ENCODE measurements at places on chromosomes 16 and 17.

DNA sequence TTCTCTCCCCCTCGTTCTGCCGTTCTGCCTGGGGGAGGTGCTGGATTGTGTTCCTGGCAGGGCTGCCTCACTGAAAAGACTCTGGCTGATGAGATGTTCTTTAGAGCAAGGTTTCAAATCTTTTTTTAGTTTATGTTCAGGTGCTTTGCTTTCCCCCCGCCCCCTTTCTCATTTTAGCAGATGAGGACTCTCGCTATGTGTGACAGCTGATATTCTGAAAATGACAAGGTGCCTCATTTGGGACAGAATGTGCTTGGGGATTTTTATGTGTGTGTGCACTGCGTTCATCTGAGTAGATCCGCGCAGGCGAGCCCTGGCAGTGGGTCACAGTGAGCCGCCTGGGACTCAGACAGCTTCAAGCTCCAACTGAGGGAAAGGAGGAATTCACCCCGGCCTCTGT, 205.9 kb downstream of the HS3ST4 start:
- no peak for DNase-seq

- no peak for DNase-seq
These were observed at the start of gene BEAN1 for GRCh38 chr16:66427036-66427860. TSS of gene BEAN1 (plus strand) at chr16:66427295. CDS start at chr16:66437677, 10,382 bp downstream.

GRCh38 chr16:10964891-10965326, 20.5 kb downstream of the CLEC16A start:
- DNase-seq: no peak

- no peak for DNase-seq
These were observed 1.4 kb upstream of the SSH2 start for GRCh38 chr17:29931231-29931932.

GRCh38 chr17:80665792-80666191, 121.2 kb downstream of the RPTOR start:
- DNase-seq: no peak

DNA sequence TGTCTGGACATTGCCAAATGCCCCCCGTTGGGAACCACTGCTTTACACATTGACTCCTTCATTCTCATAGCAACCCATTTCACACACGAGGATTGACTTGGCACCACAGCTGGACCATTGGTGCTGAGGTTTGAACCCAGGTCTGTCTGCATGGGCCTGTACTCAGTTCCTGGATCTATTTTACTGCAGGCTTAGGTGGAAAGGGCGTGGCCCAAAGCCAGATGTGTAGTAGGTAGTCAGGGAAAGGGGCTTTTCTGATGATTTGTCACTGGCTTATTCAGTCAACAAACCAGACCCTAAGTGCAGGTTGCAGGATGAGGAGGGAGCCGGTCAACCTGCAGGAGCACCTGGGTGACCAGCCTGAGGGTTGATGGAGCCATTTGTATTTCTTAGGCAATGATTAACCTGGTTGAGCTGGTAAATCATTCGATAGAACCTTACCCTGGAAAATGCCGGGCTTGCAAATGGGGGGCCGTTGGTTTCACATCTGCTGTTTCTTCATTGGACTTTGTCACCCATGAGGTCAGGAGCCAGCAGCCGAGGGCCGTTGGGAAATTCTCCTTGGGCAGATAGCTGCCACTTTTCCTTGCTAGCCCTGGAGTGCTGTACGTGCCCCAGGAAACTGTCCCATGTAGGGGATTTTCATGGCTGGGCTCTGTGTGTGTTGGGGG, 104.4 kb downstream of the CMIP start:
- DNase-seq: no peak

- DNase-seq: no peak
These were observed 154.8 kb downstream of the SALL1 start for GRCh38 chr16:50996166-50996829.

- DNase-seq: no peak
These were observed 65.2 kb downstream of the ARSG start for GRCh38 chr17:68356520-68356919.

GRCh38 chr17:76000016-76000754, 470 bp upstream of the CDK3 start:
- no peak for DNase-seq

GRCh38 chr16:56800355-56800754, 64.7 kb upstream of the SLC12A3 start:
- no peak for DNase-seq

DNA sequence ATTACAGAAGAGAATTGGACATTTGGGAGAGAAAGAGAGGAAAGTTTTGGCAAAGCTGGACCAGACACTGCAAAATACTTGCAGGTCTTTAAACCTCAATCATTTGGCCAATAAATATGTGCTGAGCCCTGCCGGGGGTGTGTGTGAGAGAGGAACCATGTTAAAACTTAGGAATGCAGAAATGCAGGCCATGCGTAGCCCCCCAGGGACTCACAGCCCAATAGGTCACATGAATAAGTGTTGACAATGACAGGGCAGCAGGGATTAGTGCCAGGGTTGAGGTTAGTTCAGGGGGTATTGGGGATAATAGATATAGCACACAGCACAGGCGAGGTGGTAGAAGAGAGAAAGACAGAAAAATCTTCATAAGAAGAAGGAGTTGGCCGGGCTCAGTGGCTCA, 113.3 kb upstream of the ADAMTS18 start:
- no peak for DNase-seq

DNA sequence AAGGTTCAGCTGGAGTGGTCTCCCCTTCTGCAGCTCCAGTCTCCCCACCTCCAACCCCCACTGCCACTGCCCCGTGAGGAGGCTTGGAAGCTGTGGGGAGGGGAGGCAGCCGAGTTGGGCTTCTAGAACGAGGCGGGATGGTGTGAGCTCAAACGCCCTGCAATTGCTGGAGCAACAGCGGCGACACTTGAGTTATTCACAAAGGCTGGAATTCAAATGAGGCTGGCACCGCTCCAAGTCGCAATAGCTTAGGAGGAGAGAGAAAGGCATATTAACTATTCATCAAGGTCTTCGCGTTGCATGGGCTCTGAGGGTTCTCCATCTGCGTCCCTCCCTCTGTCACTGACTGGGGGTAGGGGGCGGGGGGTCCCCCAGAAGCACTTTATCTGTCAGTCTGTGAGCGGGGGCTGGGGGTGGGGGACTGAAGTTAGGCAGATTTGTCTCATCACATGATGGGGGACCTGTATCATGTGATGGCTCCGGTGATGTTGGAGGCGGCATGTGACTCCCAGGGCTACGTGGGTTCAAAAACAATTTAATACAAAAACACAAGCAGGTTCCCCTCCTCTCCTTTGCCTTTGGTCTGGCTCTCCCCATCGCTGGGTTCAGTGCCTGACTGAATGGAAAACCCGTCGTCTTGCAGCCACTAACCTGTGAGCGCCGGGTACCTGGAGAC, 70.5 kb downstream of the RBBP6 start:
- no peak for DNase-seq

- no peak for DNase-seq
These were observed 116.3 kb upstream of the IRX3 start for GRCh38 chr16:54402873-54403272.

- no peak for DNase-seq
These were observed 178.0 kb upstream of the IRX6 start for GRCh38 chr16:55145771-55146603.

GRCh38 chr16:68257906-68258800, 6.2 kb upstream of the SLC7A6 start:
- no peak for DNase-seq

DNA sequence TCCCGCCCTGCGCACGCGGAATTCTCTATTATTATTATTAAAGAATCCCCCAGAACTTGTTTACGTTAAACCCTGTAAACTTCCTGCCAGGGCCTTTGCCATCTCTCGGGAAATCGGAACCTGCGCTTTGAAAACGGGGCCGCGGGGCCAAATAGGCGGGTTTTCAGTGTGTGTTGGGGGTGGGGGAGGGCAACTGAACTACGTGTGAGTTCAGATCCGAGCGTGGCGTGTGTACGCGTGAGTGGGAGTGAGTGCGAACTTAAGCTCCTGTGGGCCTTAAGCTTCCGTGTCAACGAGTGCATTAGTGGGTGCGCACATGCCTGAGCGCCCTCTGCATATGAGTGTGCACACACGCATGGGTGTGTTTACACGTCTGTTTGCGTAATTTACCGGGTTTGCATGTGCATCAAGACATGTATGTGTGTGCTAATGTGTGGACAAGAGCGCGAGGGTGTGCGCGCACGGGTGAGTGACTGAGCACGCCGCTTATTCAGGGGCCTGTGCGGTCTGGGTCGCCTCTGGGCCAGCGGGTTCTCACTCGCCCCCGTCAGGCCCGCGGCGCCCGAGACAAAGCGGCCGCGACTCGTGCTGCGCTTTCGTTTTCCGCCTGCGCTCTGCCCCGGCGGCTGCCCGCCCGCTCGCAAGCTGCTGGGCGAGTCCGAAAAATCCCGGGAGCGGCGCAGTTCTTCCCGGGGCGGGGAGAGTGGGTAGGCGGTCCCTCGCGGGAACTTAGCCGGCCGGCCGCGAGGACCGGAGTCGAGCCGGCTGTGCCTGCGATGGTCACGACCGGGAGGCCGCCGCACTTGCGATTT, 1.2 kb upstream of the FOXF1 start:
- DNase-seq: peak; percentile 10

- peak; percentile 29 for DNase-seq
These were observed 7.5 kb downstream of the UBE2Z start for GRCh38 chr17:48915459-48916282.

- DNase-seq: no peak
These were observed 555 bp downstream of the TTYH2 start for GRCh38 chr17:74213861-74214391.

DNA sequence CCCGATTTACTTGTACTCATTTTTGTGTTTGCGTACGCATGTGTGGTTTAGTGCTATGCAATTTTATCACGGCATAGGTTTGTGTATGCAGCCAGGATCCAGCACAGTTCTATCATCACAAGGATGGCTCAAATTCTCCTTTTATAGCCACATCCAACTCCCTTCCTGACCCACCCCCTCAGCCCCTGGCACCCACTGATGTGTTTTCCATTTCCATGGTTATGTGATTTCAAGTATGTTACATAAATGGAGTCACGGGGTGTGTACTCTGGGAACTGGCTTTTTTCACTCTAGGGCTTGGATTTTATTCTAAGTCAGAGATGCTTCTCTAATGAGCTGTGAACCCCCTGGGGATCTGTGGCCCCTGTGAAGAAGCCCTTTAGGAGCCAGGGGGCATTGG, 16.8 kb downstream of the IL4R start:
- DNase-seq: peak; percentile 67

GRCh38 chr17:28716740-28717577, 709 bp downstream of the RAB34 start:
- DNase-seq: no peak

GRCh38 chr16:11131706-11132105, 124.3 kb downstream of the SOCS1 start:
- no peak for DNase-seq

- no peak for DNase-seq
These were observed 14.7 kb downstream of the COPZ2 start for GRCh38 chr17:48022901-48023300.

GRCh38 chr17:15000661-15001060, 264.5 kb downstream of the PMP22 start:
- no peak for DNase-seq

DNA sequence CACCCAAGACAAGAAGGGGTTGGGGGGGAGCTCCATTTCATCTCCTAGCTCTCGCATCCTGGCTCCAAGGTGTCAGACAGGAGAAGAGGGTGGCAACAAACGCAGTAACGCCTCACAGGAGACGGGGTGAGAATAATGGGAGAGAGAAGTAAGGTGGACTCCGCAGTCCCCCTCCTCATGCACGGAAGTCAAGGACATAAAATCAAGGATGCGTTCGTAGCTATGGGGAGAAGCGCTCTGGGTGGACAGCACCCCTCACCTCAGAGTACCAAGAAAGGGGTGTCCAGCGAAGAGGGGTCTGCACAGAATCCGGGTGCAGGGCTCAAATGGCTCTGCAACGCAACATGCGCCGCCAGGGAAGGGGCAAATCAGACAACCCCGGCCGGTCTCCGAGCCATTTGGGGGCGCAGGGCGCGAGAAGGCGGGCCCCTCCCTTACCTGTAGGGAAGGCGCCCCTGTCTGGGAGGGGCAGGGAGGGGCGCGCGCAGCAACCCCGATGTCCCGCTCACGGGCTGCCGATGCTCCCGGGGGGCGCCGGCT, 555 bp downstream of the HDAC5 start:
- no peak for DNase-seq

DNA sequence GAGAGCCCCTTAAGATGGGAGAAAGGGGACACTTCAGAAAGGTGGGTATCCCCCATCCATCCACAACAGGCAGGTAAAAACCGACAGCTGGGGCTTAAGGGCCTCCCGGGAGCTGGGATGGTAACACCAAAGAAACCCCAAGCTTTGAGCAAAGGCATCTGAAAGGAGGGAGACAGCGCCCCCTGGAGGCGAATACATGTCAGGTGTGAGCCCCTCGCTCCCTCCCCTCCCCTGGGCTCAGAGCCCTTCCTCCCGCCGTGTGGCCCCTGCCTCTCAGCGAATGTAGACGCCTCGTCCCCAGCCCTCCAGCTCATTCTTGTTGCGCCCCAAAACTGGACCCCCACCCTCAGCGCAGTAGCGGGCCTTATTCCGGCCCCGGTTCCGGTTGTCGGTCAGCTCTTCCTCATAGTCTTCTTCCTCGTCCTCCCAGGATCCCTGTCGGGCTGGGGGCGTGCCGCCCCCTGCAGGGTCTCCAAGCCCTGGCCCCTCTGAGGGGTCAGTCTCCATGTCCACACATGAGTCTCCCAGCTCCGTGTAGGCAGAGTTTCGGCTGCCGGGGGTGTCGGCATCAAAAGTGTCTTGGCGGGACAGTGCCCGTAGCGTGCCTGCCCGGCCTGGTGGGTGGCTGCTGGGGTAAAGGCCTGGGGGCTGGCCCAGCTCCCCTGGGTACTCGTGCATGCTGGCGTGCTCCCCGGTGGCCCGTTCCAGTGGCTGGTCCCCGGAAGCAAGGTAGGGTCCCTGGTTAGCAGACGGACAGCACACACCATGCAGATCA, 9.1 kb upstream of the ARL5C start:
- DNase-seq: no peak

GRCh38 chr16:52812678-52813556, 239.8 kb downstream of the CHD9NB start:
- peak; percentile 2 for DNase-seq

DNA sequence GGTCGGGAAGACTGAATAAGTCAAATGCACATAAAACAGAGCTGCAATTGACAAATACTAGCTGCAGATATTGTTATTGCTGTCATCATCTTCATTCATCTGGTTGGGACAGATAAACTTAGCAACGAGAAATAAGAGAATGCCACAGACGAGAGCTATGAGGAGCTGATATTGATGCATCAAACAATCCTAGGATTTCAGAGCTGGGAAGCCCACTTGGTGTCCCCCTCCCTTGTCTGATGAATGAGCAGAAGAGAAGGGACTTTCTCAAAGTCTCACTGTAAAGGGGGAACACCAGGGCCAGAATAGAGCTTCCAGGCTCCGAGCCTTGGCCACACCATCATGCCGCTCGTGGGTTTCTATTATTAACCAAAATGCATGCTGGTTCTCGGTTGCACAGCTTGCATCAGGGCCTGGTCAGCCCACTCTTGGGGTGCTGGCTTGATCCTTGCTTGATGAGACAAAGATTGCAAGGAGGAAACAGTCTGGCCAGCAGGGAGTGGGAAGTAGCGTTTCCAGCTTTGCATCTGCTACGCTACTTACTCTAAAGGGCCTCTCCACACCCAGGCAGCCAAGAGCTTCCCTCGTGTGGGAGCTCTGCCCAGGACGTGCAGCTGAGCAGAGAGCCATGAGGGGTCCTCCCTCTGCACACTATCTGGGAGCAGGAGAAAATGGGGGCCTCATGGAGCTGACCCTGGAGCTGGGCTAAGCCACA, 28.4 kb upstream of the EMP2 start:
- no peak for DNase-seq

All from smooth muscle cell of the brain vasculature (primary cell).